ENCODE measurements at places on chromosomes 3 and 15. TPM values are rescaled to one million over a fixed set of nuclear protein-coding genes. Genes with fewer than 3 reads are reported as not detected.

Gene FSIP1
- total RNA-seq = 0.73 TPM

Gene FMN1
- 0.05 TPM for total RNA-seq

Gene SLC24A5
- not detected for total RNA-seq

Gene LMAN1L
- total RNA-seq = 0.47 TPM

Gene AGBL1
- not detected for total RNA-seq

Gene FBLN2
- 1.8 TPM for total RNA-seq

Gene GOLGA8R
- total RNA-seq = 9.5 TPM

Gene CORO2B
- not detected for total RNA-seq

Gene KNG1
- not detected for total RNA-seq

Gene SLC51B
- not detected for total RNA-seq

Gene CRYGS
- total RNA-seq = 5.6 TPM

Gene LRRC2
- not detected for total RNA-seq

Gene AADACL2
- total RNA-seq = not detected

Gene HES1
- total RNA-seq = not detected

DNA sequence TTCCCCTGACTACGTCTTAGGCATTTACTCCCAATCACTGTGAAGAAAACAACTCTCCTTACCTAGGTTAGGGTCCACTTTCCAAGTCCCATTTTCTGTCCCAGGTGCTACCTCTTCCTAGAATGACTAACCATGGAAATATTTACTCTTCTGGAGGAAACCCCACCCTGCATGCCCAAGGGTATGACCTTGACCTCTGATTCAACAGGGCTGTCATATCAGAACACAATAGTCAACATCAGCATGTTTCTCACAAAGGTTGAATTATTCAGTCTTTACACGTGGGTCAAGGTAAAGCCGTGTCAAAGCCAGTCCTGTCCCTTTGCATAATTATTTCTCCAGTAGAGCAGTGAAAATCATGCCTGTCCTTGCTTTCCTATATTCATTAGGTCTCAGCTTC lies 4.3 kb upstream of the FRMD5 start:
- H3K4me1 ChIP-seq = peaks cover 7% of the 10 kb centered on the region
- DNase-seq = no peak
- H3K27me3 ChIP-seq = peaks cover 43% of the 10 kb centered on the region
- H3K36me3 ChIP-seq = no peaks in the 10 kb centered on the region
- no peak overlapping the region for H3K4me3 ChIP-seq
- H3K27ac ChIP-seq = no peak overlapping the region

DNA sequence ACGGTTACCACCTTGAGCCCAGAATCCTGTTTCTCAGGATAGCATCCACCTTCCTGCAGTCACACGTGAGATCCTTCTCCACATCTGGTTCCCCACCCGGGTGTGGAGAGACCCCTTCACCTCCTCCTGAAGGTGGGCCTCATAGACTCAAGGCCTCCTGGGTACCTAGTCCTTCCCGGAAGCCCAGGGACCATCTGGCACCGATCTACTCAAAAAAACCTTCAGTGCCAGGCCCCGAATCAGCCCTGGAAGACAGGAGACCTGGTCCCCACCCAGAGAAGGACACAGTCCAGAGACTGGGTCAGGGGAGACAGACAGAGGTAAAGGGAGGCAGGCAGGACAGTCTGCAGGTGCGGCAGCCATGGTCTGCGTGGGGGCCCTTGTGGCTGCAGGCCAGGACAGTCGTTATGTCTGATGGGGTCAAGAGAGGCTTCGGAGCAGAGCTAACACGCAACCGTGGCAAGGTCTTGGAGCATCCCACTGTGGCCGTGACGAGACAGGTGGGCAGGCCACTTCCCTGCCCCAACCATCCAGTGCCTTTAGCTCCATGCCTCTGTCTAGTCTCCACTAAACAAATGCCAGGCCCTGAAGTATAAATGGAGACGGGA lies 112.2 kb upstream of the ABHD17C start:
- no peak overlapping the region for H3K4me3 ChIP-seq
- no peaks in the 10 kb centered on the region for H3K4me1 ChIP-seq
- no peaks in the 10 kb centered on the region for H3K36me3 ChIP-seq

DNA sequence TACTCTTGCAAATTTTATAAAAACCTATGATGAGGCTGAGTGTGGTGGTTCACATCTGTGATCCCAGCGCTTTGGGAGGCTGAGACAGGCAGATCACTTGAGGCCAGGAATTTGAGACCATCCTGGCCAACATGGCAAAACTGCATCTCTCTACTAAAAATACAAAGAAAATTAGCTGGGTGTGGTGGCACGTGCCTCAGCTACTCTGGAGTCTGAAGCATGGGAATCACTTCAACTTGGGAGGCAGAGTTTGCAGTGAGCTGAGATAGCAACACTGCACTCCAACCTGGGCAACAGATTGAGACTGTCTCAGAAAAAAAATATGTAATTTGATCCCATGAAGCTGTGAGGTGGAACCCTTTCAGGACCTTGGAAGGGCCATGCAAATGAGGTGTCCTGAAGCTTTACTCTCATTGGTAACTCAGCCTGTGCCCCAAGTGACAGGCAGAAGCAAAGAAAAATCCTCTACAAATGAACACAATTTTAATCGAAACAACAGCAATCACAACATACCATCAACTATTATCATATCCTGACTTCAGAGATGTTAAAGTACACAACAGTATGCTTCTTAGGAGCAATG lies 84.6 kb upstream of the CDV3 start:
- H3K4me3 ChIP-seq = no peak overlapping the region
- peaks cover 57% of the 10 kb centered on the region for H3K4me1 ChIP-seq
- no peak overlapping the region for H3K27ac ChIP-seq

DNA sequence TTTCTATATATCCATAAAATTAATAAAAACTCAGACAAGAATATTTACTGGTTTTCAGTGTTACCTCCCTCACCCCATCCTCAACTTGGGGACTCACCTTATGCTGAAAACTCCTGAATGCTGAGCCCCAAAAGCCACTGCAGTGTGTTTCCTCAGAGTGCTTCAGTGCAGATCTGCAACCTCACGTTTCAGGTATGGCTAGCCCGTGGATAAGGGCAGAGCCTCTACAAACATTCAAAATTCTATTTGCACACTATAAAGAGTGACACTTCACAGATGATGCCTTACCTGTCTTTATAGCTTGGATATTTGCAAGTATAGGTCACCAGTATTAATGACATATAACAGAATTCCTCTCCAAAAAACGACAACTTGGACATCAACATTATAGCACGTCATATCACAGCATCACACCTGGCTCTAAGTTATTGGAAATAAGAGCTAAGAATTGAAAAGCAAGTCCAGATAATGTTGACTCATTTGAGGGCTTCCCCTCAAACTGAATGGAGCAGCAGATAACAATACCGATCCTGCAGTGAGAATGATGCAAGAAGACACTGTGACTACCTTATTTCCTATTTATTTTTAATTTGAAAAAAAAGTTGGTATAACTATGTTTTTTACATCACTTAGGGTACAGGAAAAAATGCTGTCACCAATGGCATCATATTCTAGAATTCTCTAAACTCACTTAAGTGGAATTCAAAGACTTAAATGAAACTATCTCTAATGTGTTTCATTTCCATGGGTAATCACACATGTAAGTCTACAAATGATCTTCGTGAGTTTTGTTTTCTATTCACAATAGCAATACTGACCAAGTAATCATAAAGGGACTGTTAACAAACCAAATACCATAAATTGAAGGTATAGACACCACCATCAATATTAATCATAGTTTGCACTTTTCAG lies 40.7 kb upstream of the RSL24D1 start:
- no peak overlapping the region for H3K4me3 ChIP-seq
- no peak for DNase-seq
- H3K4me1 ChIP-seq = peaks cover 60% of the 10 kb centered on the region
- peak overlapping the region; percentile 31 for H3K27ac ChIP-seq

- H3K4me3 ChIP-seq = no peak overlapping the region
- H3K36me3 ChIP-seq = no peaks in the 10 kb centered on the region
- peaks cover 4% of the 10 kb centered on the region for H3K27me3 ChIP-seq
- peaks cover 31% of the 10 kb centered on the region for H3K4me1 ChIP-seq
- no peak for DNase-seq
Observed at GRCh38 chr15:52252781-52253180, 42.8 kb downstream of the MYO5C start.

DNA sequence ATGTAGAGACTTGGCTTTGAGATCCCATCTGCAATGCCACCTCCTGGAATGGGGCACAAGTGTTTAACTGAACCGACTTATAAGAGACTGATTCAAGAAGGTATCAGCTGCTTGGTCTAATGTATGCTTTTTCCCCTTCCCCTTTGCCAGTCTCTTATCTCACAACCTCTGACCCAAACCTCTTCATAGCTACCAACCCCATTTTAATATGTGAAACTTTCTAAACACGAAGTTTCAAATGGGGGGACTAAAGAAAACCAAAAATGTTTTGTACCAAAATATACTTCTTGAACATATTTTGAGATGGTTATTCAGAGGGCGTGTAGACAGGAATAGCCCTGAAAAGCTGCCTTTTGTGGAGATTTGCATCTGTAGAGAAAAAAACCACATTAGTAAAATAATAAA lies 73.1 kb downstream of the OXSM start:
- DNase-seq = no peak
- no peak overlapping the region for H3K27ac ChIP-seq
- H3K4me1 ChIP-seq = no peaks in the 10 kb centered on the region
- no peak overlapping the region for H3K4me3 ChIP-seq

DNA sequence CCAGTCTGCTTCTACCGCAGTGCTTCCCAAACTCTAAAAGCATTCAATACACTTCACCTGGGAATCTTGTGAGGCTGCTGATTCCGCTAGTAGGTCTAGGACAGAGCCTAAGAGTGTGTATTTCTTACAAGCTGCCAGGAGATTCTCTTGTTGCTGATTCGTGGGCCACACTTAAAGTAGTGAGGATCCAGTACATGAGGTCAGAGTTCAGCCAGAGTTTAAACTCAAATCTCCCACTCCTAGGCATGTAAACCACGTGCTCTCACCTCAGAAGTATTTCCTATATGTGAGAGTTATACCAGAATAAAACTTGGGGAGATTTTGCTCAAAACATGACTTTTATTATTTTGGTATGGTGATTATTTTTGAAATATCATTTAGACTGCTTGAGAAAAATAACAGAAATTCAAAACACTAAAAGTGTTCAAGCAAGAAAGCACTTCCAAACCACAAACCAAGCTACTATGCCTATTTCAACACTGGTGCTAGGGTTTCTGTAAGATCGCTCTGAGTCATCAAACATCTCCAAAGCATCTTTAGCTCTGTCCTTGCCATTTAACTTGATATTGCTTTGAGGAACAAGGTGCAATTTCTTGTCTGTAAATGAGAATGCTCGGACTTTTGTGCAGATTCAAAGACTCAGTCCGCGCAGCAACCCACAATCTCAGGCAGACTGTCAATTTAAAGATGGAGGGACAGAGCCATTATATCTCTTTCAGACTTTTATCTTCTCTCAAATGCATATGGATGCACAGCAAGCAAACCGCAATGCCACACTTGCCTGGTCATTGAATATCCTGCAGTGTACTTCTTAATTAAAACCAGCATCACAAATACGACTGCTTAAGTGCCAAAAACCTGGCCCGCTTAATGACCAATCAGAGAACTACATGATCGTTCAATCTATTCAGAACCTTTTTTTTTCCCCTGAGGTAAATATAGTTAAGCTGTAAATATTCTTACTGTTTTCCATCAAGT lies 59.8 kb downstream of the AGTR1 start:
- no peak overlapping the region for H3K4me3 ChIP-seq
- no peak overlapping the region for H3K27ac ChIP-seq
- H3K27me3 ChIP-seq = no peaks in the 10 kb centered on the region
- no peaks in the 10 kb centered on the region for H3K36me3 ChIP-seq
- no peaks in the 10 kb centered on the region for H3K4me1 ChIP-seq

DNA sequence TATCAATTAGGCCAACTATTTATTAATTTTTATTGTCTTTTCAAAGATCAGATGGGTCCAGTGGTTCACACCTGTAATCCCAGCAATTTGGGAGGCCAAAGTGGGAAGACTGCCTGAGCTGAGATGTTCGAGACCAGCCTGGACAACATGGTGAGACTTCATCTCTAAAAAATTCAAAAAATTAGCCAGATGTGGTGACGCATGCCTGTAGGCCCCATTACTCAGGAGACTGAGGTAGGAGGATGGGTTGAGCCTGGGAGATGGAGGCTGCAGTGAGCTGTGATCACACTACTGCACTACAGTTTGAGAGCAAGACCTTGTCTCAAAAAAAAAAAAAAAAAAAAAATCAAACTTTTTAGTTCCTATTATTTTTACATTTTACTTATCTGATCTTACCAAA lies 8.2 kb downstream of the AP3S2 start:
- H3K4me3 ChIP-seq = no peak overlapping the region
- H3K36me3 ChIP-seq = peaks cover 22% of the 10 kb centered on the region
- H3K4me1 ChIP-seq = peaks cover 3% of the 10 kb centered on the region
- H3K27ac ChIP-seq = no peak overlapping the region
- no peak for DNase-seq
- no peaks in the 10 kb centered on the region for H3K27me3 ChIP-seq

DNA sequence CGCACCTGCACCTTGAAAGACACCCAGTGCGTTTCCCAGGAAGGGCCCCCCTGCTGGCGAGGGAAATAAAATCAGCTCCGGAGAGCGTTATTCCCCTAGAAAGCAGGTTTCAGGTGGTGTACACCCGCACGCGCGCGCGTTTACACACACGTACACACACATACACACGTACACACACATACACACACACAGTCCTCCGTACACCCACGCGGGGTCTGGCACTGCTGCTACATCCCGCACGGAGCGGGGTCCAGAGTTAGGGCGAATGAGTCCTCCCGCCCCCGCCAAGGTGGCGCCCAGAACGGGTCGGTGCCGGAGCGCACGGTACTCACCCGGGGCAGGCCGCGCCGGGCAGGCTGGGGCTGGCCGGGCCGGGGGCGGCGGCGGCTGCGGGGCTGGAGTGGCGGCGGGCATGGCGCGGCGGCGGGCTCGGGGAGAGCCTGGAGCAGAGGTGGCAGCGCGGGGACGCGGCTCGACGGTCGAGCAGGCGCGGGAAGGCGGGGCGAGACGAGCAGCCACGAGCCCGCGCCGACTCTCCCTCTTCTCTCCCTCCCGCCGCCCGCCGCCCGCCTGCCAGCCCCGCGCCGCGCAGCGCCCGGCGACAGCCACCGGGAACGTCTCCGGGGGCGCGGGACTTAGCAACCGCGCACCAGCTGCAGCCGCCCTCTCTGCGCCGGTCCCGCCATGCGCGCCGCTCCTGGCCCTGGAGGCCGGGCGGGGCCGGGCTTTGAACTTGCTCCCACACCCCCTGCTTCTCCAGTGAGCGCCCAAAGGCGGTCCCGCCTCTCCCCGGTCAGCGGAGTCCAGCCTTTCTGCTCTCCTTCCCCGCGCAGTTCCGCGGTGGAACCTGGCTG lies at the start of gene DCLK3:
Gene DCLK3 (minus strand): TSS at position 704 of the 854 bp plus-strand sequence. CDS start 290 bp downstream, at position 414.
- H3K27me3 ChIP-seq = peaks cover 71% of the 10 kb centered on the region
- peaks cover 4% of the 10 kb centered on the region for H3K36me3 ChIP-seq
- H3K4me1 ChIP-seq = peaks cover 7% of the 10 kb centered on the region
- DNase-seq = no peak

GRCh38 chr3:73479325-73479724 lies 145.4 kb downstream of the PDZRN3 start:
- H3K27ac ChIP-seq = no peak overlapping the region
- H3K4me3 ChIP-seq = no peak overlapping the region
- DNase-seq = no peak
- peaks cover 14% of the 10 kb centered on the region for H3K27me3 ChIP-seq
